ENCODE measurements at places on chromosomes 4 and X.

DNA sequence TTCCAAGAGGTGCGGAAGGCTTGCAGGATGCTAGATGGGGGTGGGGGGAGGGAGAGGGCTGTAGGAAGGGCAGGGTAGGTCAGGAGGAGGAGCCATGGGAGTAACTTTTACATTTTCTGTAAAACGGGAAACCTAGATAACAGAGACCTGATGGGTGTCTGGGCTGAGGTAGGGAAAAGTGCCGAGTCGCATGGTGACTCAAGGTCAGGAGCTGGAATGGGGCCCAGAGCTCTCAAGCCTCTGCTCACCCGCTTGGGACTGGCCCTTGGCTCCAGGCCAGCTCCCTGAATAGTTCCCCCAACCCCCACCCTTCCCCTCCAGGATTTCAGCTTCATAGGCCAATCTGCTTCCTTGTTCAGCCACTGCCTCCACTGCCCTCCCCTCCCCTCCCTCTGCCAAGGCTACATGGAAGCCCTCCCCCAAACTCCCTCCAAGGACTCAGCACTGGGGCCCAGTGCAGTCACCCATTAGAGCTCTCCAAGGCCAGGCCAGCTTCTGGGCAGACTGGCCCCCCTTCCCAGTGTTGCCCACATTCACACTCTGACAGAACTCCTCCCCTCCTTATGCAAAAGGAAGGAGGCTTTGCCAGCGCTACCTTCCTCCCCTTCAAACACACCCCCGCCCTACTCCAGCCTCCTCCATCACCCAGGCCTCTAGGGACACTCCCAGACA, 43.6 kb downstream of the TSC22D3 start:
- DNase-seq: peak; percentile 21

GRCh38 chr4:38805530-38806145, 1.0 kb upstream of the TLR1 start:
- no peak for DNase-seq

DNA sequence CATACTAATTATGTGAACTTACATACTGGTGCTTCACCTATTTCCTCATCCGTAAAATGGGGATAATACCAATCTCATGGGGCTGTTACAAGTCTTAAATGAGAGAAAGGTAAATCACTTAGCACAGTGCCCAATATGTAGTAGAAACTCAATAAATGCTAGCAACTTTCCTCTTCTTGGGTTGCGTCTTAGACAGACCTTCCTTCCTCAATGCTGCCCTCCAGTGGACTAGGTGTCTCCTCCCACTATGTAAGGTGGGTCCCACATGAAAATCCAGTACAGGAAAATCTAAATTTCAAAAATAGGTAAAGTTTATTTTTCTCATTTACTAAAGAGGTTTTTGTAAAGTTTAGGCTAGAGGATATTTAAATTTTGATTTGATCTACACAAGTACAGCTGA, 20.6 kb downstream of the ZDHHC9 start:
- peak; percentile 6 for DNase-seq

DNA sequence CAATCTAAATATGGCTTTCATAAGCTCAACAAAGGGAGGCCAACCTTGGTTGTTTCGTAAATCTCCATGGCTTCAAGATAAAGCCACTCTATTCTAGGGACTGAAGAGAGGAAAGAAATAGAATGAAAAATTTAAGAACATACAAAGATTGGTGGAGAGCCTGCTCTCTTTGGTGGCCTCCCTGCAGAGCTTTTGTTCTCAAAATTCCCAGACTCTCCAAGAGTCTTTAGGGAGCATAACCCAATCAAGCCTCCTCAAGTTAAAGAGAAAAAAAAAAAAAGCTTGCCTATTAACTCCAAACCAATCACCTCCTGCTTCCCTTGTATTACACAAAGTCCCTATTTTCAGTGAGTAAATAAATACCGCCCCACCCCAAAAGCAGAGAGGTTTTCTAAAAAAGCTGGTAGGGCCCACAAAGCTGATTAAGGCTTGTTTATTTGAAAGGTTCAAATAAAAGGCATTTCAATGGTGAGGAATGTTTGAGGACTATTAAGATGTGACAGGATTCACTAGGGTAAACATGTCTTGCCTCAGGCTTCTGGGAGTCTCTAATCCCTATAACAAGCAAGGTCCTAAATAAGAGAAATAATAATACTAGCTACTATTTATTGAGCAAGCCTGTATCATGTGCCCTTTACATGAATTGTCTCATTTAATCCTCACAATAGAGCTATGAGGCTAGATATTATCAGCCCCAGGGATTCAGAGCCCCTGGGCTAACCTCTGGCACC, 71.6 kb downstream of the GPC3 start:
- no peak for DNase-seq

DNA sequence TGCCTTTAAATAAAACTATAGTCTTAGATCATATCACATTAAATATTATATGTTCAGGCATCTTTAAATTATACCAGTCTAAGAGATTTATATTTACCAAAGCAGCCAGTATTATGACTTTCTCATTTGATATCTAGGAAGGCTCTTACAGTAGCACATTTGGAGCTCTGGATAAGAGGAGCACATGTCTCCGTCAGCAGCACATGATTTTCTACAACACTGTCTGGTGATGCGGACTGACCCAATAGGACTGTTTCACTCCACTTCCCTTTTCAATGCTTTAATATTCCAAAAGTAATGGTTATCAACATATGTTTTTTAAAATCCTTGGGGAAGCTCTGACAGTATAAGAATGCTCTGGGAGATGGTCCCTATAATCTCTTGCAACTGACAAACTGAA, 61.5 kb downstream of the HAUS3 start:
- DNase-seq: no peak

DNA sequence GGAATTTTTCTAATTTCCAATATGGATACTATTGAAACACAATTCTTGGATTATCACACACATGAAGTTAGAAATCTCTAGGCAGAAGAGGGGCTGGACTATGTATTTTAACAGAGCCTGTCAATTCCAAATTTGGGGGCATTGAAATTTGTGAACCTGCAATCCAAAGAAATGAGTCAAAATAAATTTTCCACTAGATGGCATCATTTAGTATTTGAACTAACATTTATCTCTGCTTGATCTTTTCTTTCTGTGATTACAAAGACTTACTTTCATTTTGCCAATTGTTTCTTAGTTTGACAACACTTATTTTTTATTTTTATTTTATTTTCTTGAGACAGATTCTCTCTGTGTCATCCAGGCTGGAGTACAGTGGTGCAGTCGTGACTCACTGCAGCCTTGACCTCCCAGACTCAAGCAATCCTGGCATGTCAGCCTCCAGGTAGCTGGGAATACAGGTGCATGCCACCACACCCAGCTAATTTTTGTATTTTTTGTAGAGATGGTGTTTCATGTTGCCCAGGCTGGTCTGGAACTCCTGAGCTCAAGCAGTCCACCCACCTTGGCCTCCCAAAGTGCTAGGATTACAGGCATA, 2.7 kb upstream of the PYURF start:
- DNase-seq: no peak

All from HTR-8/SVneo (cell line).